Left ventricle myocardium inferior (tissue), 1 donor: ENCODE measurements at places on chromosomes 12 and 14.

DNA sequence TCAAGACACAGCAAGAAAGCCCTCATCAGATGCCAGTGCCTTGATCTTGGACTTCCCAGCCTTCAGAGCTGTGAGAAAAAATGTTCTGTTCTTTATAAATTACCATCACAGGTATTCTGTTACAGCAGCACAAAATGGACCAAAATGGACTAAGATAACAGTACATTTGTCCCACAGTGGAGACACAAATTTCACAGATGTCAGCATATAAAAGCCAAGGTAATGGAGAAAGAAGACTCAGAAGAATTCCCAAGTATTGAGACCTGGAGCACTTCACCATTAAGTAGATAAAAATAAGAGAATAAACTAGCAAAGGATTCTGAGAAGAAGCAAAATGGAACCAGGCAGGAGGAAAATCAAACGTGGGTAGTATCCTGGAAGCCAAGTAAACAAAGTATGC is 131.0 kb downstream of the NOVA1 start:
- no peak for DNase-seq

DNA sequence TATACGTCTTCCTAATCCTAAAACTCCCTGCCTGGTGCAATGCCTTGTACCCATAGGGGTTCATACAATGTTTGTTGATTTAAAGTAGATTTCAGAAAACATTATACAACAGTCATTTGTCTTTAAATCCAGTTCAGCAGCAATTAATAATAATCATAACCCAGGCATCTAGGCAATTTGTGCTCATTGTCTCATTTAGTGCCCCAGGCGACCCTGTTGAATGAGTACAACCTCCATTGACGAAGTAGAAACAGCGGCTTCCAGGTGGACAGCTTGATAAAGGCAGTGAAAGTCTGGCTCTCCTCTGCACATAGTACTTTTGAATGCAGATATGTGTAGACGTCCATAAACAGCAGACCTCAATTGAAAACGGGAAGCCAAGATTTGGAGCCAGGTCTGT is 82.9 kb upstream of the CPM start:
- no peak for DNase-seq

GRCh38 chr12:54046809-54047159 is 6.9 kb upstream of the HOXC4 start:
- DNase-seq: no peak

DNA sequence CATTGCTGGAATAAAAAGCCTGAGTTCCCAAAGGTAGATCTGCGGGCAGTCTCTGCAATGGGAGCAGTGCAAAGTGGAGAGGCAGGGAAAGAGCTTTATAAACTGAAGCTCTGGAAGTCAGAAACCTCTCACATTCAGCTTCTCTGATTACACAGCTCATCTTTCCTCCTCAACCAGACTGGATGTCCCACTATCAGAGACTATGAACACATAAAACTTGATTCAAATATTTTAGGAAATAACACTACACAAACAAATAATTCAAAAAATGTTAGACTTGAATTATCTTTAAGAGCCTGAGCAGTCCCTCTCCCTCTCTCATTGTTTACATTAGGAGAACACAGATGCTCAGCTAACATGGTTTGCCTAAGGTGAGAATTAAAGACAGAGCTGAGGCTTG is 72.9 kb downstream of the DENND5B start:
- no peak for DNase-seq

DNA sequence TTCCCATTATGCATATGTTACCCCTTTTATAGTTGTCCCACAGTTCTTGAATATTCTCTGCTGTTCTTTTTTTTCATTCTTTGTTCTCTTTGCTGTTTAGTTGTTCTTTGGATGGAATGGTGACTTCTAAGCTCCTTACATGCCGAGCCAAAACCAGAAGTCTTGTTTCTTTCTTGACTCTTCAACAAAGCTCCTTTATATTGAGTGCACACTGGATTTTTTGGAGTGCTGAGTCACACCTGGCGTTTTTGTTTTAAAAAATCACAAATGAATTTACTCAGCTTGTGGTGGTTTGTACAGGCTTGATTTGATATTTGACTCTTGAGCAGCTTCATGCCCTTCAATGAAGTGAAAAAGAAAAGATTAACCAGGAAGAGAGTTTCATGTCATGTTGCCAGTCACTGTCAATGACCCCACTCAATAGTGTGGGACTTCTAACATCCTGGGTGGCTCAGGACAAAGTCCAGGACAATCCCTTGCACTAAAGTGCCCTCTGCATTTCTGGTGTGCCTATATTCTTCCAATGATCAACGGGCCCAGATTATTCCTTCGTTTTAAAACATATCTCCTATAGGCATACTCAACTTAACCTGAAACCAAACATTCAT is 112.4 kb upstream of the SLC38A4 start:
- DNase-seq: no peak

DNA sequence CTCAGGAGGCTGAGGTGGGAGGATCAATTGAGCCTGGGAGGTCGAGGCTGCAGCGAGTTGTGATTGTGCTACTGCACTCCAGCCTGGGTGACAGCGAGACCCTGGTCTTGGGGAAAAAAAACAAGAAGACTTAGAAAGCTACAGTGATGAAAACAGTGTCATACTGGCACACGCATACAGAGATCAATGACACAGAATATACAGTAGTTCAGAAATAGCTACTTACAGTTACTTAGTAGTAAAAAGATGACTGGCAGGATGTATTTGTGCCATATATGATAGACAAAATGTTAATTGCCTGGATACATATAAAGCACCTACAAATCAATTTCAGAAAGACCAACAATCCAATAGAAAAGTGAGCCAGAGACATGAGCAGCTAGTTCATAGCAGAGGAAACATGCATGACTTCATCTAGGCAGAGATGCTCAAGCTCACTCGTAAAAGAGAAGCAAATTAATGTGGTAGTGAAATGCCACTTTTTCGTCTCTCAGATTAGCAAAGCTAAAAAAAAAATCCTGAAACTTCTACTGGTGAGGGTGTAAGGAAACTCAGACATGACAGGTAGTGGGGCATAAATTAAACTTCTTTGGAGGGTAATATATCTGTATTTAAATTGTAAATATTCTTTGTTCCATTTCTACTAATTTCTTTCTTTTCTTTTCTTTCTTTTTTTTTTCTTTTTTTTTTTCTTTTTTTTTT is 2.5 kb upstream of the ALDH2 start:
- no peak for DNase-seq

DNA sequence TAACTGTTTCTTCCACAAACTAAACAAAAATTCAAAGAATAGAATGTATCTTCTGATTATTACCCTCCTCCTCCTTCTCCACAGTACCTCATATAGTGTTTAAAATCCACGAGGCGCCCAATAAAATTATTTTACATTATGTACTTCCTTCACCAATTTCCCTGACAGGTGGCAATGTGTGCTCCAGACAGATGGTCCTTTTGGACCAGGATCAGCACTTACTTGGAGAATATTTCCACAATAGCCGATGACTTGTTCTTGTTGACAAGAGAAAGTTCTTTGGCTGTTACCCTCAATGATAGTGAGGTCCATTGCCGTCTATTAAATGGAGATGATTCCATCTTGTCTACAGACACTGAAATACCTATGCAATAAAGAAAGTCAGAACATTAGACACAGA is 34.9 kb downstream of the LIMA1 start:
- no peak for DNase-seq

DNA sequence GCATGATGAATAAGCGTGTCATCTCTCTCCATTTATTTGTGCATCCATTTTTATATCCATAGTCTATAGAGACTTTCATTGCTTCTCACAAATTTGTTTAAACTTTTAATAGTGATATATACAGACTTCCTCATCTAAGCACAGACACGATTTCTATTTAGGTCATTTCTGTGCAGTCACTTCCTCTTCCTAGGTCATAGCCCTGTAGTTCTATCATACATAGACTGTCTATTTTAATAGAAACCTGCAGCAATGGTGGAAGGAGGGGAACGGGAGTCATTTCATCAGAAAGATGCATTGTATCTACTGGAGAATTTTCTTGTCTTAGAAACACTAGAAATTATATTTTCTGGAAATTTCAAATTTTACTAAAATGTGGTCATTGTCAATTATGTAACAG is 133.4 kb upstream of the FGD4 start:
- DNase-seq: no peak
